Left ventricle myocardium superior (tissue), 1 donor: ENCODE measurements at places on chromosomes 6 and 20. TPM values are rescaled to one million over a fixed set of nuclear protein-coding genes. Genes with fewer than 3 reads are reported as not detected.

The ELOVL2 gene
- total RNA-seq: 1.3 TPM

The SRC gene
- total RNA-seq: 5.1 TPM

The GRM1 gene
- 1.3 TPM for total RNA-seq

The MDFI gene
- 1.3 TPM for total RNA-seq

The TINAG gene
- 0.15 TPM for total RNA-seq

The TAAR5 gene
- total RNA-seq: not detected

The PRDM13 gene
- total RNA-seq: not detected

DNA sequence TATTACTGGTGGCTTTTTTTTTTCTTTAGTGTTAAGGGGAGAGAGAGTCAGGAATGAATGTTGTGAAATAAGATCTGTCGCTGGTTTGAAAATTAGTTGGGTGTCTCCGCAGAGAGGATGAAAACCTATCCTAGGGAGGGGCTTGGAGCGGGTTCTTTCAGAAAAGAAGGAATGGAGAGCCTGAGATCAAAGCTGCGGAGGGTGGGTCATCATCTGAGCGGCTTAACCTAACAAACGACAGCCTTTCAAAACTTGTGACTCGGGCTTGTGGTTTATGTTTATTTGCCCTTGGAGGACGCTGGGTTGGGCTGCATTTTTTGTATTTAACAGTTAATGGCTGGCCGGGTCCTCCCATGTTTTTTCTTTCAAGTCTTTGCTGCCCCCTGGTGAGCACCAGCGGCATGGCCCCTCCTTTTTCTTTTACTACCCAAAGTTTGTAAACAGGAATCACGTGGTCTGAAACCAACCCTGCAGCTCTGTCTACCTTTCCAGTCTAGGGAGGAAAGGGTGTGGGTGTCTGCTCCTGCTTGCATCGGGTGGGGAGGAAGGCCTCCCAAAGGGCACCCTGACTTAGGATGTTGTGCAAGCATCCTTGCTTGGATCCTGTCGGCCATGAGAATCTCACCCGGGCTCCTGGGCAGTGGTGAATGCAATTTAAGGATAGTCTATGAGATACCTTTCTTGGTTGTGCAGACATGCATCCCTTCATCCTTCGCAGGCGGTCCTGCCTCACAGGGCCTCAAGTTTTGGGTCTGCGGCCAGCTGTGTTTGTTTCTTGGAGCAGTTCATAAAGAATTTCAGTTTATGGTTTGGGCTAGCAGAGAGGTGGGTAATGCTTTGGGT lies 2.2 kb downstream of the PIM1 start:
- DNase-seq: peak; percentile 82

- no peak for DNase-seq
These were observed 118.3 kb downstream of the KCNQ5 start for GRCh38 chr6:72740135-72740534.

GRCh38 chr6:52180787-52181558 lies 5.2 kb upstream of the IL17A start:
- no peak for DNase-seq

DNA sequence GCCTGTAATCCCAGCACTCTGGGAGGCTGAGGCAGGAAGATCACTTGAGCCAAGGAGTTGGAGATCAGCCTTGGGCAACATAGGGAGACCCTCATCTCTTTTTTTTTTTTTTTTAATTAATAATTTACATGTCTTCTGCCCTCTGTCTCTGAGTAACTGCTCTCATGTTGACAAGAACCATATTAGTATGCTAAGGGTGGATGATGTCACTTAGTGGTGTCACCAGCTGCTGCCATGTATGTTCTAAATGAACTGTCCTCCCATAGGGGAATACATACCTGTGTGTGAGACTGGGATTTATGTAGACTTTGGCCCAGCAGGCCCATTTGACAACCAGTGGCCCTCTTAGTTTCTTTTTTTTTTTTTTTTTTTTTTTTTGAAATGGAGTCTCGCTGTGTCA lies 65.6 kb downstream of the SCAND1 start:
- DNase-seq: no peak

DNA sequence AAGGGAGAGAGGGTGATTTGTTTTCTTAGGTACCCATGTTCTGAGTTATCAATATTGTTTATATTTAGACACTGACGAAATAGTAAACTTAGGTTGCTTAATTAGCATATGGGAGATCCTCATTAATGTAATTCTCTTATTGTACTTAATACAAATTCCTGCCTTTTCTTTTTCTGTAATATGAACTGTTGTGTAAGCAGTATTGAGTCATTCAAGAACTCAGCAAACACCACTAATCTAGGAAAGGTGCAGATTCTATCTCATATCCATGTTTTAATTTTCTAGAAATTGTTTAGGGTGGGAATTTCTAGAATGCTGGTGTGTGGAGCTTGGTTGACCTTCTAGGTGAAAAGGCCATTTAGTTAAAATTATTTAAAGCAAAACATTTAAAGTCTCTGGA lies 216.0 kb downstream of the ZFAND3 start:
- no peak for DNase-seq

- no peak for DNase-seq
These were observed 37.2 kb downstream of the C6orf132 start for GRCh38 chr6:42105156-42105648.

DNA sequence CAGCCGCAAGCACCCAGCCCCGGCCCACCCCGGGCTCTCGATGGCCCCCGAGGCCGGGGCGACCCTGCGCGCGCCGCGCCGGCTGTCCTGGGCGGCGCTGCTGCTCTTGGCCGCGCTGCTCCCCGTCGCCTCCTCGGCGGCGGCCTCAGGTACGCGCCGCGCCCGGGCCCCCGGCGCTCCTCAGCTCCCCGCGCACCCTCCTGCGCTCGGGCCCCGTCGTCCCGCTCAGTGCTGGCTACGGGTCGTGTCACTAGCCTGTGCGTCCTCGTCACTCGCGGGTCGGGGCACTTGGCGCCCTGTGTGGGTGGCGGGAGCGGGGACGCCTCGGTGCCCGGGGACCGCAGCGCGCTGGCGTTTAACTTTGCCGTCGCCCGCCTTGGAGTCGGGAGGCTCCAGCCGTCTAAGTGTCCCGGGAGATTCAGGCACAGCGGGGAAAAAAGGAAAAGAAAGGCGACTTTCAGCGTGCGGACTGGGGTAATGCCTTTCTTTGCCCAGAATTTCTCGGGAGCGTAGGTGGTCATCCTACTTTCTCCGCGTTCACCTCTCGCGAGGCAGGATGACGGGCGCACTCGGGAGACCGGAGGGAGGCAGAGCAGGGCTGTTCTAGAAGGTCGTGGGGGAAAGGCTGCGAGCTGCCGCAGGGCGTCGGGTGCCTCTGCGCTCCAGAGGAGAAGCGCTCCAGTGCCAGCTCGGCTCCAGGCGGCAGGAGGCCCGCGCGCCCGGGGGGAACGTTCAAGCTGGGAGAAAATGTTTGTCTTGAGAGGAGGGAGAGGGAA lies 545 bp downstream of the FNDC1 start:
- peak; percentile 50 for DNase-seq

DNA sequence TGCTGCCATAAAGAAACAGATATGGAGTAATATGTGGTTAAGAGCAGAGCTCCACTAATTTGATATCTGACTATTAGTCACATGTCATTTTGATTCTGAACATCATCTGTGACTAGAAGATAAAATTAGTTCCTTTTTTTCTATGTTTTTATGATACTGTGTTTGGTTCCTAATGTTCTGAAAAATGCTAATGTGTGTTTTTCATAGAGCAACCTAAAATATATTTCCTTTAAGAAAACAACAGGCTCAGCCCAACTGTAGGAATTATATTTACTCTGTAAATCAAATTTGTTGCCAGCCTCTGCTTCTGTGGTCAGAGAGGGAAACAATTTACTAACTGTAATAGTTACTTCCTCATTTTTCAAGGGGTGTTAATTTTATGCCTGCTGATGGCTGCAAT lies 33.3 kb upstream of the TXLNB start:
- DNase-seq: no peak

- DNase-seq: no peak
These were observed 83.9 kb downstream of the TULP4 start for GRCh38 chr6:158396136-158396535.

DNA sequence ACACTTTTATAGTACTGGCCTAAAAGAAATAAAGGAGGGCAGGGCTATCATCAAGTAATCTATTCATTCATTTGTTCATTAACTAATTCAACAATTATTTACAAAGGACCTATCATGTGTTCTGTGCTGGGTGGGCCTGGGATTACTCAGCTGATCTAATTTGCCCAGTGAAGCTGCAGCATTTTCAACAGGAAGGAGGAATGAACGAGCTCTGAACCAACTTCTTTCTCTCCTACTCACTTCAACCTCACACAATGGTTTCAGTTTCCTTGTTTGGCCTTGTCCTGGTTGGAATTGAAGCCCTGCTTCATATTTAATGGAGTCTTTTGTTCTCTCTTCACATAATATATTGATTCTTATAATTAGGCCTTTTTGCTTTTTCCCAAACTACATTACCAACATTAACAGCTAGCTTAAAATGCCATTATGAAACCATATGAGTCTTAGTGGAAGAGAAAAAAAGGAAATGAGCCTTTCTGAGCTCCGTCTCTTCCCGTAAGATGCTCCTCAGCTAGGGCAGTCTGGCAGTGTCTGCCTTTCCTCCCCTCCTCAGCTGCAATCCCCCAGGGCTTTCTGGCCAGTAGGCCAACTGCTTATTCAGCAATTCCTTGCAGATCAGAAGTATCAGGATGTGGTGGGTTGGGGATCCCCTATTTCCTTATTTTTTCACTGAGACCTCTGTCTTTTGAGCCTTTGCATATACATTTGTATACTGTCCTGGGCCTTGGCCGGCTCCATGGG lies 79.4 kb upstream of the NRN1 start:
- no peak for DNase-seq

GRCh38 chr6:96942676-96943075 lies 18.1 kb downstream of the KLHL32 start:
- no peak for DNase-seq

GRCh38 chr20:44540834-44541233 lies 19.0 kb upstream of the SERINC3 start:
- no peak for DNase-seq

- no peak for DNase-seq
These were observed 119.5 kb downstream of the PLEKHG1 start for GRCh38 chr6:150719099-150719766.

DNA sequence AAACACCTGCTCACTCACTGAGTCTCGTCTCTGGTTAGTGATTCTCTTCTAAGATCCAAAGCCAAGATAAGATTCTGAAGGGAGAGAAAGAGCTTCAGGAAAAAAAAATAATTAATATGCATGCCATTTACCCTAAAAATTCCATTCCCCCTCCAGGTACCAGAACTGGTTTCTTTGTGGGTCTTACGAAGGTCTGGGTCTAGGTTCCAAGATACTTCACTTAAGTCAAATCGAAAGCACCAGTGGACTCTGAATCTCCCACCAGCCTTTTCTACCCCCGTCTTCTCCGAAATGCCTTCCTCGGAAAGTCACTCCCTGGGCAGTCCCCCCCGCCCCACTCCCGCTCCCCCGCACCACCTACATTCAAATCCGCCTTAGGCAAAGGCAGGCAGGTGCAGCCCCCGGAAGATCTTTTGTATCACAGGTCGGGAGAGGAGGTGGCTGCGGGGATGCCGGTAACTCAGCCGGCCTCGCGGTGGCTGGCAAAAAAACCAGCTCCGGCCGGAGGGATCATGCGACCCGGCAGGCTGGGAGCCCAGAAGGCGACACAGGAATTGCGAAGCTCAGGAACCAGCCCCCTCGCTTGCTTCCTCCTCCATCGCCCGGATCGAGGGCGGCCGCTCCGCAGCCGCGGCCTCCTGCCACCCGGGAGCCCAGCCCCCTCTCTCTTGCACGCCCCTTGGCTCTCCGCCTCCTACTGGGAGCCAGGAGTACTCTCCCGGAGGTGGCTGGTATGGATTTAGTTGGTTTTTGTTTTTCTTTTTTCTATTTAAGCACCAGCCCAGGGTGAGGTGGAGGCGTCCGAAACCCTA lies at the start of gene BCL2L1:
TSS of gene BCL2L1 (minus strand) at position 612 of the 812 bp plus-strand sequence. CDS start 650 bp downstream, outside the sequence.
- peak; percentile 92 for DNase-seq
